Stimulated activated naive CD4-positive, alpha-beta T cell (primary cell): ENCODE measurements at places on chromosomes 2 and 18.
A peak's percentile ranks its signal among the peaks of the same experiment; 100 is the strongest.

DNA sequence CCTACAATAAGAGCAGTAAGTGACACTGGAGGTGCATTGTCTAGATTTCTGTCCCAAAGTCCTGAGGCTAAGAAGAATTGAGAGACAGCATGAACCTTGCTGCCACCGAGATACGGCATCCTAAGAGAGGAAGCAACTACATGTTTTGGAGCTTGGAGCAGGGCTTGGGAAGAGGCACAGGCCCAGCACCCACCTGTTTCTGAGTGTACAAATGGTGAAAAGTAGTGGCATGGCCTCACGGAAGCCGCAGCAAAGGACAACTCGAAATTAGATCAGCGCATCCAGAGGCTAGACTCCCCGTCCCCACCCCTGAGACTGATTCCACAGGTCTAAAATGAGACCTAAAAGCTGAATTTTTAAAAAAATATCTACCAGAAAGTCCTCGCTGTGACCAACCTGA lies 127.5 kb downstream of the PTGR3 start:
- DNase-seq, result no peak

DNA sequence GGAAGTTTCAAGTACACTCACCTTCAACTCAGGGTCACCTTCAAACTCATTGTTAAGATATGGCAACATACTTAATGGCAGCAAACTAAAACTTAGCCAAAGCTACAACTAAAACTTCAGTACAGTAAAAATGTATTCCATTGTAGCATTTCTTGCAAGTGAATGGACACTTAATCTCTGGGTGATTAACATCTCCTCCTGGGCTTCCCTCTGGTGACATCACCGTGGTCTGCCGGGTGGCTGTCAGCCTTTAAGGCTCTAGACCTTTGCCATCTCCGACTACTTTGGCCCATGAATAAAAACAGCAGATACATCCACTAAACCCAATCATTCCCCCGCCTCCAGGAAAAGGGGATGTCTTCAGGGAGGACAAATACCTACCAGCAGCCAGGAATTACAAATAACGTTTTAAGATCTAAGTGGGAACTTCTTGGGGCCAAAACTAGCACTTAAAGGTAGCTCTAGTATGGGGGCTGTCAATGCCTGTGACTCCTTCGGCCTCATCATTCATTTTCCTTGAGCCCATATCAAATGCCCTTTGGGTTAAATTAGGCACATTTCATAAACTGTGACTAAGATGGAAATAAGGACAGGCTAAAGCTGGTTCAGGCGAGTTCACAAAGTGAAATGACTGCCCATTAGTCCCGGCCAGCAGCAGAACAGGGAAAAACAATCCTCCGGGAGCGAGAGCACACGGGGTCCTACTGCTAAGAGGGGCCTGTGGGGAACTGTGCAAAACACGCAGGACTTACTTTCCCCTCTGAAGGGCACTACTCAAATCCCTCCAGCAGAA lies 1.1 kb downstream of the TFCP2L1 start:
- no peak for DNase-seq

DNA sequence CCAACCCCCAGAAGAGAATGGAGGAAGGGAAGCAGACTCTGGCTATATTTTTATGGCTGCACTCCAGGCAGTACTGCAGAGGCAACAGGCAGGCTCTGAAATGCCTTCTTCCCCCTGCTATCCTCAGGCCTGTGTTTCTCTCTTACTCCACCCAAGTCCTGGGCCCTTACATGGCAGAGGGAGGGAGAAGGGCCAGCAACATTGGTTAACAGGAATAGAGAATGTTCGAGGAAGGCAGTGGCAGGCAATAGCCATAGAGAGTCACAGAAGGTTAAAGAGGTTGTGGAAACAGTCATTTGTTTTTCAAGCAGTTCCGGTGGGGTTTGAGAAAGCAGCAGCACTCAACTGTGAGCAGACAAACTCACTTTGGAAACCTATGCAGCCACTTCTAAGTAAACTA lies 15.1 kb upstream of the DARS1 start:
- no peak for DNase-seq

DNA sequence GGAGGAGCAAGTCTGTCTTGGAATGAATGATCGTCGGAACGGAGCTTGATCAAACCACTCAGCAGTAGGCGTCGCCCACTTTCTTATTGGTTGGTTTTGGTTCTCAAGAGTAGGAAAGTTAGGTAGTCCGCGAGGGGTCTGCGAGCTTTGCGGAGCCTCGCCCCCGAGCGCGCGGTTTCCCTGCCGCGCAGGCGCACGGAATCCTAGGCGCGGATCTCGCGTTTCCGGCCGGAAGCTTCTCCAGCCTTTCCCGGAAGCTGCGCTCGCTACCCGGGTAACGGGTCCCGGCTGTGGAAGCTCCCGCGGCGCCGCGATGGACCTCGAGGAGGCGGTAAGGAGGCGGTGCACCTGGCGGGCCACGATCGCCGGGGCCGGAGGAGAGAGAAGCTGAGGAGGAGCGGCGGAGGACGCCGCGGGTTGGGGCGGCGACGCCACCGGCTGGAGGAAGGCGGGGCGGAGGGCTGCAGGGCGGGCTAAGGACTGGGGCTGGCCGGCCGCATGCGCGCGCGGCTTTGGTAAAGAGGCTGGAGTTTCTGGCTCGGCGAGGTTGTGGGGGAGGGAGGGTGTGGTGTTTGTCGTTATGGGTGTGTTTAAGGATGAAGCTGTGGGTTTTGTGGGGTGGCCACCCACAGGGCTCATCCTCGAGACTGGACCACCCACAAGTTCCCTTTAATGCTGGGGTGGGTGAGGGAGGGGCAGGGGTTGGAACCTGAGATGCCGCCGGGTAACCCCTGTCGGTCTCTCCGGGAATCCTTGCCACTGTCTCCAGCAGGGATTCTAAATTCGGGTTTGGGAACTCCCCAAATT lies at the start of gene TAF1B:
Gene TAF1B, plus strand, starts transcription at position 246 of the 807 bp plus-strand sequence. Its CDS starts 68 bp downstream, at position 314.
- DNase-seq, result peak; percentile 61

DNA sequence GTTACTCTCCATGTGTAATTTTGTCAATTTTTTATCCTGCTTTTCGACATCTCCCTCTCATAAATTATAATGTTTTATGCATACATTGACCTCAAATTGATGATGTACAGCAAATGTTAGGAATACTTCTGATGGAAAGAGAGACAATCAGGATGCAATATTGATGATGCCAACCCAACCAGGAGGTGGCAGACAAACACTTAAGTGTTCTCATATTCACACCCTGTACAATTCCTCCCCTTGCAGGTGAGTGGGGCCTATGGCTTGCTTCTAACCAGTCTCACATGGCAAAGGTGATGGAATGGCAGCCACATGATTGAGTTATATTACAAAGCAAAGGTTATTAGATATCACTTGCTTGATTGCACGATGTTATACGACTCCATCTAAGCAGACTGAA lies 594.3 kb upstream of the REG3G start:
- DNase-seq, result no peak

- peak; percentile 72 for DNase-seq
Measured at GRCh38 chr2:229800997-229801754, 86.8 kb upstream of the DNER start.

GRCh38 chr18:54798186-54798585 lies 30.1 kb upstream of the RAB27B start:
- no peak for DNase-seq

DNA sequence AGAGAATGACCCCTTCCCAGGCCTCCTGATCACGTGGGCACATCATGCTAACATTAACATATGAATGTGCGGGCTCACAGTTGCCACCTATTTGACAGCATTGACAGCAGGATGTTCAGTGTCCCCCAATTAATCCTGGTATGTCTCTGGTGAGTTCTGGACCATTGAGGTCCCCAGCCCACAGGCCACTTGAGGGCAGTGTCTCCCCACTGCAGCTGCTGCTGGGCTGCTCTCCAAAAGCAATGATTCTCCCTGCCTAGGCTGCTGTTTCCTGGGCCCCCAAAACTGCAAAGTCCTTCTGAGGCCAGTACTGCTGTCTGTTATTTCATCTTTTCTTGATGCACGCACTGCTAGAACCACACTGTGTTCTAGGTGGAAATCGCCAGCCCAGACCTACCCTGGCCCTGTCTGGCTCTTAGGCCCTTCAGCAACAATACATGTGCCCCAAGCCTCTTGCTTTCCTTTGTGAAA lies 52.7 kb upstream of the MAPK4 start:
- no peak for DNase-seq

- no peak for DNase-seq
Measured at GRCh38 chr18:63585988-63586387, 1.2 kb upstream of the SERPINB13 start.

DNA sequence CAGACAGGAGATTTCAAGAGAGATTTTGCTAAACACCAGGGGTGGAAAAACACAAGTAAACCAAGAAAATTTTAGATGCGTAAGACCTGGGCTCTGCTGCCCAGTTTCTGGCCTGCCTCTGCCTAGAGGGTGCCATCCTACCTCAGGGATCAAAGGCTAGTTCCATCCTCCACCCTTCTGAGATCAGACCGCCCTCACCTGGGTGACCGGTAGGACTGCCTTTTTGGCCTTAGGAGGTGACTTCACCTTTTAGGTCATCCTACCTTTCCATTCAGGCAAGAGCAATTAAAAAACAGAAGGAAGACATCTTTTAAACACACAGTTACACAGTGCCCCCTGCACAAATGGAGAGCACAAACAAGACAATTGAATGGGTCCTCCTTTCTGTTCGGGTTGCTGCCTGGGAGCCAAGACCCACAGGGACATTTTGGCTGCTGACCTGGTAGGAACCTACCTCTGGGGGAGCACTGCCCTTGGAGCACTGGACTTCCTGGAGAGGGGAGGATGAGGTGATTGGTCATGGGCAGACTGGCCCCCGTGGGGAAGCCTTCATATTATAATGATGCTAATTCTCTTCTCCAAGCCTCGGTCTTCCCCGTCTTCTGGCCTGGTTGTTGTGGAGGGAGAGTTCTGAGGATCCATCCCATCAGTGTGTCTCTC lies 3.1 kb downstream of the PSD4 start:
- DNase-seq, result no peak

GRCh38 chr2:11582862-11583752 lies 49.3 kb downstream of the GREB1 start:
- peak; percentile 21 for DNase-seq

DNA sequence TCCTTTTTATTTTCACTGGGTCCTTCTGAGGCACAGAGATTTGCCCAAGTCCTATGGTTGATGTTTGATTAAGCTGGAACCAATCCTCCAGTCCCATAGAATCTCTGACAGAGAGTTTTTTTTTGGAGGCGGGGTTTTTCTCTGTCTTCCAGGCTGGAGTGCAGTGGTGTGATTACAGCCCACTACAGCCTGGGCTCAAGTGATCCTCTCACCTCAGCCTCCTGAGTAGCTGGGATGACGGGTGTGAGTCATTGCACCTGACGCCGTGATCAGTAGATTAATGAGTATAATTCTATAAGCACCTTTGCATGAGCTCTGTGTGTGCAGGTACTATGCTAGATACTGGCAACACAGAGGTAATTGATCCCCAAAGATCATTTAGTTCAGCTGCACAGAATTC lies 15.3 kb upstream of the TRPM8 start:
- DNase-seq, result no peak

DNA sequence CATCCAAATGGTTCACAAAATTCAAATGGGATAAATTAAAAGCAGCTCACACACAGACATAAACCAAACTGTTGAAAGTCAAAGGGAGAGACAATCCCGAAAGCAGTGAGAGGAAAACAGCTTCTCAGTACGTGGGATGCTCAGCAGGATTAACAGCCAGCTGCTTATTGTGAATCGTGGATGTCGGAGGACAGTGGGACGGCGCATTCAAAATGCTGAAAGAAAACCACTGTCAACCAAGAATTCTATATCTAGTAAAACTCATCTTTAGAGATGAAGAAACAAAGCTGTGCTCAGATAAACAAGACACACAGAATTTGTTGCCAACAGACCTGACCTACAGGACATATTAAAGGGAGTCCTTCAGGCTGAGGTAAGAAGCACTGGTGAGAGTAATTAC lies 102.9 kb downstream of the NFATC1 start:
- no peak for DNase-seq

- no peak for DNase-seq
Measured at GRCh38 chr2:165874445-165875039, 79.0 kb downstream of the TTC21B start.

DNA sequence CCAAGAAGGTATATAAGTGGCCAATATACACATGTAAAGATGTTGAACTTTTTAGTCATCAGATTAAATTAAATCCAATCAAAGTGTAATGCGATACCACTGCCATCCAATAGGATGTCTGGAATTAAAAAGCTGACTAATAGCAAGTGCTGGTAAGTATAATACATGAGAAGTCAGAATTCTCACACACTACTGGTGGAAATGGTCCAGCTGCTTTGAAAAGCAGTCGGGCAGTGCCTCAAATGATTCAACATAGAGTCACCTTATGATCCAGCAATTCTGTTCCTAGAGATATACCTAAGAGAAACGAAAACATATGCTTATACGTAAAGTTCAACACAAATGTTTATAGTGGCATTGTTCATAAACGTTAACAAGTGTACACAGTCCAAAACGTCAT lies 124.1 kb upstream of the MYT1L start:
- DNase-seq, result no peak

- DNase-seq, result no peak
Measured at GRCh38 chr2:31384771-31385276, 29.7 kb downstream of the XDH start.

- DNase-seq, result no peak
Measured at GRCh38 chr2:70241340-70241739, 7.1 kb downstream of the TIA1 start.

- DNase-seq, result no peak
Measured at GRCh38 chr2:9964334-9964980, 13.0 kb downstream of the GRHL1 start.

- no peak for DNase-seq
Measured at GRCh38 chr2:63696496-63696895, 107.7 kb downstream of the MDH1 start.

DNA sequence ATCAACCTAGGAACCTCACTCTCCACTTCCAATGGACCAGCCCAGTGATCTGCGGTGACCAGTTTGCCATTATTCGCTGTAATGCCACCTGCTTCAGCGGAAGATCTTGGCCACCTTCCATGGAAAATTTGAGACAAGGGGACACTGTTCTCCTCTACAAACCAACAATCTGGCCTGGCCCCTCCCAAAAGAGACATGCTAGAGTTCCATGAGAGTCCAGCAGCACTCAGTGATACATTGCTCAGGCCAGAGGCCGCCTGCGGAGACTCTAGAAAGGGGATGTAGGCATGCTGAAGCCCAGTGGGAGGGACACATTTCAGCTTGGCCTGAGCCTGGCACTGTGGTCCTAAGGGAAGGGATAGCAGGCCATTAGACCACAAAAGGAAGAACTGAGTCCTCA lies 58.3 kb downstream of the COL6A3 start:
- no peak for DNase-seq

GRCh38 chr2:131488306-131489205 lies 3.6 kb downstream of the MZT2A start:
- no peak for DNase-seq

DNA sequence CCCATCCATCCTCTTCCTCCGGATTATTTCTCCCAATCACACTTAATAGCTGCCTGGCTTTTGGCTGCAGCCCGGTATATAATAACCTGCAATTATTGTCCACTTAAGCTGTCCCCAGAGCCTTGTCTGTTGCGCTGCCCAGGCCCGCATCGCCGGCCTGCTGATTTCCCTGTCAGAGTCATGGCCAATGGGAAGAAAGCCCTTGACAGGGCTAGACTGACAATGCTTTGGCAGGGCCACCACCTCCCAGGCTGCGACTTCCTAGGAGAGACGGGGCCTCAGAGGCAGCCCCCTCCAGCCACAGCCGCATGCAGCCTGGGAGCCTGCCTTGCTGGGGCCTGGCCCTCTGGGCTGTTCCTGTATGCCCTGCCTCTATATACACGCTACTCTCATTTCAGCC lies 10.0 kb upstream of the CELF4 start:
- DNase-seq, result no peak
